ENCODE measurements at places on chromosomes 3 and 15.

DNA sequence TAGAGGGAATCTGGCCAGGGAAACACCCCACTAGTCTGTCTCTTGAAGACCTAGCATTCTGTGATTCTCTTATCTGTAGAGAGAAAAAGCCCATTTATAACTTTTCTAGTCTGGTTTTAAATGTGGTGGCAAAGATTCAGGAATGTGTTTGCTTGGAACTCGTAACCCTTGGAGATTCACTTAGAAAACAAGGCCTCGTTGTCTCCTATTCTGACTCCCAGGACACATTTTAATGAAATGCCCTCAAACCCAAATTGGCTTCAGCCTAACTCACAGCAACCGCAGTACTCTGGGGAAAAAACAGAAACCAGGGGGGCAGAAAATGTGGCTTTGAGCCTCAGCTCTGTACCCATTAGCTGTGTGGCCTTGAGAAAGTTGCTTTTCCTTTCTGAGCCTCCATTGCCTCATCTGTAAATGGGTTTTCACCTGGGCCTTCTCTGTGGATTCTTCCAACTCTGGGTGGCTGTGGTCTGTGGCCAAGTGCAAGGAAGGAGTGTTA is 36.5 kb downstream of the RPLP1 start:
- no peak for DNase-seq

- no peak for DNase-seq
Measured at GRCh38 chr3:138477120-138477519, 42.7 kb downstream of the ESYT3 start.

DNA sequence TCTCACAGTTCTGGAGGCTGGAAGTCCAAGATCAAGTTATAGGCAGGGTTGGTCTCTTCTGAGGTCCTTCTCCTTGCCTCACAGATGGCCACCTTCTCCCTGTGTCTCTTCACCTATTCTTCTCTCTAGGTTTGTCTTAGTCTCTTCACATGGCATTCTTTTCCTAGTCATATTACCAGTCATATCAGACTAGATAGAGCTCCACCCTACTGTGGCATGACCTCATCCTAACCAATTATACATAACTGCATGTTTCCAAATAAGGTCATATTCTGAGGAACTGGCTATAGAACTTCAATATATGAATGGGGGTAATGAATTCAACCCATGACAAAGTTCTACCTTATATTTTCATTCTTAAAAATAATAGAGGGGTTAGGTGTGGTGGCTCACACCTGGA is 196.4 kb upstream of the UBE3A start:
- peak; percentile 10 for DNase-seq

DNA sequence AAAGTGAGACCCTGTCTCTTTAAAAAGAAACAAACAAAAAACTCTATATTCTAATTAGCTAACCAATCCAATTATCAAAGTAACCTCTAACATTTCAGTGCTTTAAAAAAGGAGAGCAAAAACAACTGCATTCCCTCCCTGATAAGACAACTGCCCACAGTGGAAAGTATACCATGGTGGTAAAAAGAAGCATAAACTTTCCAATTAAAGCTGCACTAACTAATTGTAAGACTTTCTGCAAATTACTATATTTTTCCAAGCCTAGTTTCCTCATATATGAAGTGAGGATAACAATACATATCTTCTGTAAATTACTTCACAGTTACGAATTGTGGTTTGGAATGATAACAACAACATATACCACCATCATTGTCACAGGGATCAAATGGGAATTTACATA is 35.5 kb downstream of the STAG1 start:
- no peak for DNase-seq

DNA sequence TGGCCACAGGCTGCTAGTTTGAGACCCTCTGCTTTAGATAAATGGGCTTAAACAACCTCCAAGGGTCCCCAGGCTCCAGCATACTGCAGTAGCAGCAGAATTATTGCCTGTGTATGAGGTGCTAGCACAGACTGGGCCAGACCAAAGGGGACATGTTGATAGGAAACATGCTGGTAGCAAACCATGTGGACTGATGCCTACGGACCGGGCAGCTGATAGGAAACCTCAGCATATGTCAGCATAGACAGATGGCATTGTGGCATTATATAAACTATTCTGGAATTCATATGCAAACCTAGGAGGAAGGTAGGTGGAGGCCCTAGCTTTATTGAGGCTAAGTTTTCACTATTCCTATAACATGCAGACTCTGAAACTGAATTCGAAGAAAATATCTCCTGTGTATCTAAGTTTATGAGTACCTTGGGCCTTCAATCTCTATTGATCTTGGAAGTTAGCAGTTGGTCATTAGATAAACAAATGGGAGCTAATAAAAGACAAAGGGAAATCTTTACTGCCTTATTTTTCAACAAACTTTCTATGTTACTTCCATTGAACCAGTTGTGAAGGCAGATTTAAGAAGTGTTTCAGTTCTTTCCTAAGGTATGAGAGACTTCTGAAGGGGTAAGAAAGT is 1.7 kb upstream of the HGD start:
- DNase-seq = no peak

DNA sequence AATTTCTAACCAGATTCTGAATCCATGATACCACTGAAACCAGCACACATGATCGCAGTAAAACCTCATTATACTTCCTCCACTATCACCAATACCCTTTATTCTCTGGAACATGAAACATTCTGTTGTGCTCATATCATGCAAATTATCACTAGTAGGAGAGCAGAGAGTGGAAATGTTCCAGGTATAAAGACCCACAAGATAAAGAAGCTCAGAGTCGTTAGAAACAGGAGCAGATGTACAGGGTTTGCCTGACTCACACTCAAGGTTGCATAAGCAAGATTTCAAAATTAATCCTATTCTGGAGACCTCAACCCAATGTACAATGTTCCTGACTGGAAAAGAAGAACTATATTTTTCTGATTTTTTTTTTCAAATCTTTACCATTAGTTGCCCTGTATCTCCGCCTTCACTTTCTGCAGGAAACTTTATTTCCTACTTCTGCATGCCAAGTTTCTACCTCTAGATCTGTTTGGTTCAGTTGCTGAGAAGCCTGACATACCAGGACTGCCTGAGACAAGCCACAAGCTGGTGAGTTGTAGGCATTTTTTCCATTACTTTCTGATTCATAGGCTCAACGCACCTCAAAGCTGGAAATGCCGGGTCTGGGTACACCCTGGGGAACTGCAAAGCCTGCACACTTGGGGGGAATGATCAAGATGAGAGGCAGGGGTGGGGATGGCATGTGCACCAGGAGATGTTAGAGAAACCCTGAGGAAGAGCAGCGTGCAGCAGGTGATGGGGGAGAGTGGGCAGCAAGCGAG is at the start of gene CCR2:
Gene CCR2, plus strand, starts transcription at position 465 of the 764 bp plus-strand sequence. CDS start 3,417 bp downstream, outside the sequence.
- DNase-seq = no peak

- no peak for DNase-seq
Measured at GRCh38 chr3:129343643-129344360, 65.1 kb downstream of the HMCES start.

DNA sequence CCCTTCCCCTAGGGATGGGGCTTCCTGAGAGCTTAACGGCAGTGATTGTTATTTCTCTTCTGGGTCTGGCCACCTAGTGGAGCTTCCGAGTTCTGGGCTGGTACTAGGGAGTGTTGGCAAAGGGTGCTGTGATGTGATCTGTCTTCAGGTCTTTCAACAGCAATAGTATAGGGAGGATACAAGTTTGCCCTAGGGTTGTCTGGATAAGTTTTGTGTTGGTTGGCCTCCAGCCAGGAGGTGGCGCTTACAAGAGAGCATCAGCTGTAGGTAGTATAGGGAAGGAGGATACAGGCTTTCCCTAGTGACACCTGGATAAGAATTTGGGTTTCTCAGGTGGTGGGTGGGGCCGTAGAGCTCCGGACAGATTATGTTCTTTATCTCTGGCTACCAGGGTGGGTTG is 19.2 kb upstream of the CPOX start:
- DNase-seq = no peak

All from fibroblast of skin of abdomen (primary cell).